ENCODE measurements at places on chromosomes 2 and 18.
A peak's percentile ranks its signal among the peaks of the same experiment; 100 is the strongest.

- DNase-seq, result no peak
Observed at GRCh38 chr2:175811971-175812370, 190.1 kb downstream of the LNPK start.

GRCh38 chr2:200026332-200027230 is 71.2 kb downstream of the MAIP1 start:
- DNase-seq, result no peak

GRCh38 chr2:232103140-232103737 is 141.7 kb downstream of the DIS3L2 start:
- no peak for DNase-seq

- DNase-seq, result peak; percentile 19
Observed at GRCh38 chr2:239459056-239459455, 58.2 kb upstream of the HDAC4 start.

DNA sequence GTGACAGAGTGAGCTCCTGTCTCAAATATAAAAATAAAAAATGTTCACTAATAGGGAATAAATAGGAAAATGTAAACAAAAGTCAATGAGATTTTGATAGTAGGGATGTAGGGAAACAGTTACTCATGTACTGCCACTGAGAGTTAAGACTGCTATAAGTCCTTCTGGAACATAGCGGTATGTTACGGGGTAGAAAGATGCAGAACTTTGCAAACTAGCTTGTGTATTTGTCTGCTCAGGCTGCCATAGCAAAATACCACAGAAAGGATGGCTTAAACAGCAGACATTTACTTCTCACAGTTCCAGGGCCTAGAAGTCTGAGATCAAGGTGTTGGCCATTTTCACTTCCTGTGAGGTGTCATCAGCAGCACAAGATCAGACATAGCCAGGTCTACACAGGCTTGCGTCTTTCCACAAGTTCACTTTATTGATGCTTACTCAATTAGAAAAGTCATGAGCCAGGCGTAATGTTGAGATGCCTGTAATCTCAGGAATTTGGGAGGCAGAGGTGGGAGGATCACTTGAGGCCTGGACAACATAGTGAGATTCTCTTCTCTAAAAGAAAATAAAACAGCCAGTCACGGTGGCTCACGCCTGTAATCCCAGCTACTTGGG is 8.8 kb downstream of the TXNDC2 start:
- DNase-seq, result no peak

All from activated CD8-positive, alpha-beta memory T cell treated with anti-CD3 and anti-CD28 coated beads for 24 hours (primary cell).